ENCODE measurements at places on chromosomes 6 and 20.

- no peak for DNase-seq
These were observed 29.8 kb upstream of the ZNF391 start for GRCh38 chr6:27358786-27359185.

DNA sequence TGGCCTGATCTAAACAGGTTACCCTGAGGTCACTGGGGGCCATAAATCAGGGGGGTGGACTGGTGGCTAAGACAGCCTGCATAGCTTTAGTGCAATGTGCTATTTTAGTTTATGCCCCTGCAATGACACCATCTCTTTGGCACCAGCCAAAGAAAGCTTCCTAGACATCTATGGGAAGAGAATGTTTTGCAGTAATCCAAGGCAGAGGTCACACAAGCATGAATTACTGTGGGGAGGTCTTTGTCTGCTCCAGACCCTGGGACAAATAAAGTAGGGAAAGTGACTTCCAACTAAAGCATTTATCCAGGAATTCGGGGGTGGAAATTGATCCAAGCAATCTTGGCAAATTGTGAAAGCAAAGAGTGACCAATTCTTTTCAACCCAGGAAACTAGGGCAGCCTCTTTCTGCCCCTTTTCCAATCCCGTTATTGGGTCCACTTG, 5.3 kb downstream of the RIPOR2 start:
- DNase-seq: no peak

DNA sequence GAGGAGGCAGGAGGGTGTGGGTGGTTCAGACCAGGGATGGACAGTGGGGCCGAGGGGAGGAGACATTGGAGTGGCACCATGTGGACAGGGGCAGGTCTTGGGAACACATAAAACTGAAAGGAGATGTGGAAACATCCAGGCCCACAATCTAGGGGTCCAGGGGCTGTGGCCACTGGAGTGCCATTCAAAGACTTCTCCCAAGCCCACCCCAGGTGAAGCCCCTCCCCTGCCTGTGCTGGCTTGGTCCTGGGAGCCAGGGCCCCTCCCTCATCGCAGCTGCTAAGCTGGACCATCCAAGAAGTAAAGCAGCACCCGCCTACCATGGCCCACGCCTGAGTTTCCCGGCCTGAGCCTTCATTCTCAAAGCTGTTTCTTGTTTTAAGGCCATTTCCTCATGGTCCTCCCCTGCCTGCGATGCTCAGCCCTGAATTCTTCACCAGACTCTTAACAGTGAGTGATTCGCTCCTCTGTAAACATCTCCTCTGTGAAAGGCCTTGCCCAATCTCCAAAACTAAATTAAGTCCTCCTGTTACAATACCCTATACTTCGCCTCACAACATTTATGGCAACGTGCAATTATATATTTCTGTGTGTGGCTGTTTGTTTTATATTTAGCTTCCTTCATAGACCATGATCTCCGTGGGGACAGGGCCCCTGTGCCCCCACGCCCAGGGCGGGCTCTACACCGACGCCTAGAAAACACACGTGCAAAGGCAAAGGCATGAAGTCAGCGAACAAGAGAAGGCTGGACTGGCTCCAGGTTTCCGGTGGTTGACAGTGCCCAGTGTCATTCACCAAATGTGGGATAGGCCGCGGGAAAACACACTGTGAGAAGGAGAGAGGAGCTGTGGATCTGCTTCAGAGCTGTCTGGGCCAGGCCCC, 267.8 kb downstream of the ERMARD start:
- DNase-seq: no peak

- DNase-seq: peak; percentile 70
These were observed 4.5 kb upstream of the VSTM2L start for GRCh38 chr20:37898233-37899104.

GRCh38 chr6:150016324-150017185, 8.8 kb downstream of the RAET1L start:
- DNase-seq: peak; percentile 93

GRCh38 chr6:53398247-53399026, 49.7 kb upstream of the ELOVL5 start:
- DNase-seq: no peak

DNA sequence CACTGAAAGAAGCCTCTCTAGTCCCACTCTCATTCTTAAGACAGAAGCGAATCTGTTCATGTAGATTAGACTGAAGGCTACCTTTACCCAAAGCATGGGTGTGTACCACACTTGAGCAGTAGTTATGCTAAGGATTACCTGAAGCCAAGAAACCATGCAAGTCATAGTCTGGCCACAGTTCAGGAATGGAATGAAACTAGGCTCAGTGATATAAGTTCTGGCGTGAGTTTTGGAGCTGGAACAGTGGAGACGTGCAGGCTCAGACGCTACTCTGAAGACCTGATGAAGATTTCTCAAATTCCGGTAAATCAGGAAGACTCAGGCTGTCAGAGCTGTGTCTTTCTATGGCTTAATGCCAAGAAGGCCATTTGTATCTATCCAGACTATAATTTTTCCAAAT, 219.9 kb downstream of the HDGFL1 start:
- DNase-seq: no peak

- no peak for DNase-seq
These were observed 70.0 kb downstream of the PSMG4 start for GRCh38 chr6:3328796-3329195.

- no peak for DNase-seq
These were observed 168.6 kb upstream of the GGTLC1 start for GRCh38 chr20:24157213-24157612.

DNA sequence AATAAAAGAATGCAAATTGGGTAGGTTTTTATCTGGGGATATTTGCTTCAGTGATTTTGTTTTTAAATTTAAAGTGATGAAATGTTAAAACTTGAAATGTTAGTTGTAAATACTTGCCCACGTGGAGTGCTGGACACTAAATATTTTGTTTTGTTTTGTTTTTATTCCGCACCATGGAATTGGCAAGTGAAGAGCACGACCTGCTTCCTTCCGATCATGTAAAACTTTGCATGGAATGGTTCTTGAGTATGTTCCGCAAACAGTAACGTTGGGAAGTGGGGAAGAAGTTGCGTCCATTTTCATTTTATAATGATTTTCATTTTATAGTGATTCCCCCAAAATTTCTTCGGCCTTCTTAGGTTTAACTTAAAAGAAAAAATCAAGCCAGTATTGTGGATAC, 765 bp downstream of the IRAK1BP1 start:
- DNase-seq: no peak

DNA sequence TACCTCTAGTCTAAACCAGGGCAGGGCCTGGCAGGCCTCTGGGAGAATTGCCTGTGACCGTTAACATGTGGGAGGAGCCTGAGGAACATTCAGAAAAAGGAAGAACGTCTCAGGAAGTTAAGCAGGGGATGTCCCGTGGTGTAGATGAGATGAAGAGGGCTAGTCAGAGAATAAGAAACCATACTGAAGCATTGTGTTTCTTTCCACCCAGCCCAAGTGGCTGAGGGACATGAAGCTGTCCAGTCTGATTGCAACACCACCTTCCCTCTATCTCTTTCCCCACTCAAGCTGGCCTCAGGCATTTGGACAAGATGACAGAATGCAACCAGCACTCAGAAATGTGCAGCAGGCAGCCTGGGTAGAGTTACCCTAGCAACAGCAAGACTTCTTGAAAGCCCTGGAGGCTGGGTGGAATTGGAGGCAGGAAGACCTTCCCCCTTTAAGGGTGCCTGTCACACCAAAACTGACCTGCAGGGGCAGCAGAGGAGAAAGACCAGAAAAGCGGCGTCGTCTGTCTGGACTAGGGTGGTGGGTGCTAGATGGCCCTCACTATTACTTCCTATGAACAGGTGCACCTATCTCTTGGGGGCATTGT, 186.1 kb downstream of the UNC5CL start:
- no peak for DNase-seq

DNA sequence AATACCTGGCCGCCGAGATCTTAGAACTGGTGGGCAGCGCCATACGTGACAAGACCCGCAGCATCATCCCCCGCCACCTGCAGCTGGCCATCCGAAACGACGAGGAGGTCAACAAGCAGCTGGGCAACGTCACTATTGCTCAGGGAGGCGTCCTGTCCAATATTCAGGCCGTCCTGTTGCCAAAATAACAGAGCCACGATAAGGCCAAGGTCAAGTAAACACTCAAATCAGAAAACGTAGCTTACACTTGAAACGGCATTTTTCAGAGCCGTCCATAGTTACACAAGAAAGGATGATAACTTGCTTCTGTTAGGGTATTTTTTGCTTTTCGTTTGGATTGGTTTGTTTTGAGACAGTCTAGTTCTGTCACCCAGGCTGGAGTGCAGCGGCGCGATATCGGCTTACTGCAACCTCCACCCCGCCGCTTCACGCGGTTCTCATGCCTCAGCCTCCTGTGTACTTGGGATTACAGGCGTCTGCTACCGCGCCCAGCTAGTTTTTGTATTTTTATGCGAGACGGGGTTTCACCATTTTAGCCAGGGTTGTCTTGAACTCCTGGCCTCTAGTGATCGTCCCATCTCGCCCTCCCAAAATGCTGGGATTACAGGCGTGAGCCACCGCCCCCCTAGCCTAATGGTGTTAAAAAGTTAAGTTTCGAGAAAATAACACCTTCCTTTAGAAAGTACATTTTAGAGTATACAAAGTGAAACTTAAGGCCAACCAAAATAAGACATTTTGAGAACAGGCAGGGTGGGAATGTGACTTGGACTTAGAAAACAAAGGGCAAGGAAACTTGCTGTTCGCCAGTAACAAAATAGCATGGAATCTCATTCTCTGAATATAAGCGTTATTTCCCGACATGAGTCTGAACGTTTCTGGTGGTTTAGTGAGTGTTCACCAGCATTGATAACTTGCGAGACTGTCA, 42.8 kb upstream of the HFE start:
- DNase-seq: no peak

DNA sequence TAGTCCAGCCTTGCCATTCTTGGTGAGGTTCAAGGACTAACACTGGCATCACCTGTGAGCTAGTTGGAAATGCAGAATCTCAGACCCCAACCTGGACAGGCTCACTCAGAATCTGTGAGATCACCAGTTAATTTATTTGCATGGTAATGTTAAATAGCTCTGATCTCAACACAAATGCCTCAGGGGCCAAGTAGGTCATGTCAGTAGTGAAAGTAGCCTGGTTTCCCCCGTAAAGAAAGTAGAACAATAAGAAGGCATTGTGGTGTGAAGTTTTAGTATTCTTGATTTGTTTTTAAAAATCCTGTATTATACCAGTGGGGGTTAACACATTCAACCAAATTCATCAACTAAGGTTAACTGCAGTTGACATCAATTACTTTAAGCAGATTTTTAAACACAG, 105.5 kb downstream of the PPP1R14C start:
- DNase-seq: no peak

GRCh38 chr6:77551135-77551534, 87.8 kb upstream of the HTR1B start:
- no peak for DNase-seq

DNA sequence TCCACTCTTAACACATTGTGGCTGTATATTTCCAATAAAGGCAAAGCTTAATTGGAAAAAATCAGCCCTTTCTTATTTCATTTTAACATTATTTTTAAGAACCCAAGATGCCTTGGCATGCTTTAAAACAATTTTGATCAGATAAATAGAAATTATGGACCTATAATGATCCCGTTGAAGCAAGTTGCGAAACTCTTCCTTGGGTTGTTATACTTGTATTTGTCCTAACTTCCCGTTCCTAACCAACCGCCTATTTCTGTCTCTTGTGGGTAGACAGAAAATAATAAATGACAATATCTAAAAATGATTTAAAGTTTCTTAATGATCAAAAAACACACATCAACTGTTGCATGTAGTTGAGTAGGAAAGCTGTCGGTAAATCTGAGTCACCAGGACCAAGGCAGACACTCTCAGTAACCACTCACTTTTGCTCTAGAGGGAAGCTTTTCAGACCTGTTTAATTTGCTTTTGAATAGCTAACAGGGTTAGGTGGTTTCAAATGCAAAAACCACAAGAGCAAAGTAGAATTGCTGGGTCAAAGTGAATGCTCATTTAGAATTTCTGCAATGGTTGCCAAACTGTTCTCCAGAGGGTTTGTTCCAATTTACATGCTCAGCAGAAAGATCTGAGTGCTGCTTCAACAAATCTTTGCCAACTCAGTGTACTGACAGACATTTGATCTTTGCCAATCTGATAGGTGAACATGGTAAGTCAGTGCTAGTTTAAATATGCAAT, 34.2 kb upstream of the KCNK5 start:
- no peak for DNase-seq

GRCh38 chr20:2692036-2692885, at the start of gene EBF4:
Gene EBF4 (plus strand): TSS chr20:2692780. CDS start chr20:2693646, 866 bp downstream.
- DNase-seq: no peak

GRCh38 chr20:58431134-58431533, 42.1 kb downstream of the VAPB start:
- DNase-seq: no peak

DNA sequence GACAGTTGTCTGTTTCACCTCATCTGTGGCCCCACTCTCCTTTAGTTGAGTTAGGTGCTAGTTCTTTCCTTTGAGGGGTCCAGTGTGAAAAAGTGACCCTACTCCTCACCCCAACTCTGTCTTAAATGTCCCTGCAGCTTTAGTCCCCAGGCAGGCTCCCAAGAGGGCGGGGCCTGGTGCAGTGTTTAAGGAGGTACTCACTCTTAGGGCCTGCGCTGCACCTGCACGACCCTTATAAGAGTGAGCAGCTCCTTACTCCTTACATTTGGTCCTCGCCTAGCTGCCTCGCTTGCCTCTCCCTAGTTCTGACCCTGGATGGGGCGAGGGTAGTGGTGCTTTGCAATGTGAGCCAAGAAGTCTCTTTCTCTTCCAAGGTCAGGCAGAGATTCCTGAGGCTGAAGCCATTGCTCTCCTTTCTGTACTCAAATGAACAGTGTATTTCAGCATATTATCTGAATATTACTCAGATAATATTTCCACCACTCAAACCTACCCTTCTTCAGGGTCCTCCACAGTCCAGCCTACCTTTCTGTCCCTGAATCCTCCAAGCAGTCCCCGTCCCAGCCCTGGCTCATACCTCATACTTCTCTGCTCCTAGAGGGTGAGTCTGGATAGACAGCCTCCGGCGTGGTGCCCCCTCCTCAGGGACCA, 11.9 kb upstream of the VEGFA start:
- no peak for DNase-seq

DNA sequence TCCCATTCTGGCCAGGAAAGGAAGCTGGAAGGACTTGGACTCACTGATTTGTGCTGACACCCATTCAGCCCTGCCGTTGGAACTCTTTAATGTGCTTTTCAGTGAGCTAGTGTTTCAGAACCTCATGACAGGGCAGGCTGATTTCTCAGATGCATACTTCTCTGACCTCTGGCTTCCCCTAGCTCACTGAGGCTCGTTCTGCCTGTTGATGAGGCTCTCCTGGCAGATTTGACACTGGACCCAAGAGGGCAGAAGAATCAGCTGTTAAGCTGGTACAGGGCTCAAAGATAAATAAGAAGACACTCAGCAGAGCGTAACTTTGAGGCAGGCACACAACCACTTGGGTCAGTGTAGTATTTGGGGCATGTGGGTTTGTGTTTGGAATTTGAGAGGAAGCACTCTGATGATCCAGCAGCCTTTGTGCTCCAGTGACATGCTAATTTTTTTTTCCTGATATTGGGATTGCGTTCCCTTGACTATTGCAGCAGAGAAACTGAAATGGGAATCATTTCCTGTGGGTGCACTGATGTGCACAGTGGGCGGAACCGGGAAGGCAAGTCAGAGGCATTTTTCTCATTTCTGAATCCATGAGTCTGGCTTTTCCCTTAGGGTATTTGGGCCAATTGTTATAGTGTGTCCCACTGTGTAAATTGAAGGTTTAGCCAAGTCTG, 80.2 kb downstream of the CARMIL1 start:
- DNase-seq: peak; percentile 49
